ENCODE measurements at places on chromosomes 1 and 21.

DNA sequence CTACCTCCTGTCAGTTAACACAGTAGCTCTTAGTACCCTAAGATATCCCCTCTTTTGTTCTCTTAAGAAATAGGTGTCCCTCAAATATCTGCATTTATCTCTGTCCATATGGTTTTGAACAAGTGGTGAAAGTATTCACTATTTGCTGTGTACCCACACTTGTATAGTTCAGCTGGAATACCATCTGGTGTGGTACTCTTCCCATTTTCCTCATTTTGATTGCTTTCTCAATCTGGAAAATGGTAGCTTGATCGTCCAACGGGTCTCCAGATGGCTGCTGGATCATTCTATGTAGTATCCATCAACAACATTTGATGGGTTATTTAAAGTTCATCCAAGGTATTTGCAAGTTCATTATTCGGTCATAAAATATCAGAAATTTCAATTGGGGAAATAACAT is 100.3 kb upstream of the DPYD start:
- no peak for DNase-seq

- no peak for DNase-seq
These were observed 208.2 kb downstream of the S1PR1 start for GRCh38 chr1:101444873-101445618.

GRCh38 chr21:41923631-41924367 is 30.0 kb downstream of the C2CD2 start:
- DNase-seq = no peak

GRCh38 chr1:118366286-118366685 is 181.3 kb upstream of the SPAG17 start:
- DNase-seq = no peak

DNA sequence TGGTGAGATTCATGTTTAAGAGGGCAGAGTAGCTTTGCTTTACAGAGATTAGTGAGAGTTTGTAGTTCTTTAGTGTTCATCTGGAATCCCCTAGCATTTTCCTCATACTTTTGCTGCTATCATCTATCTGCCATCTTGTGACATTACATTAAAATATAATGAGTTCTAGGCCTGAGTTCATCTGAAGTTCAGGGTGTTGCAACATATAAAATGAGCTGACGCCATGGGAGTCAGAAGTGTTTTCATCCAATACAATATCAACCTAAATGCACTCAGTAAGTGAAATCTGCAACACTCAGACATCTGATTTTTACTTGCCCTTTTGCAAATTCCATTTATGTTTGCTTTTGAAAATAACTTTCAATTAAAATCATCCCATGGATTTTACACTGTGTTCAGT is 153.8 kb downstream of the NTNG1 start:
- DNase-seq = no peak
